COR-L47 (cell line): ENCODE measurements at places on chromosomes 5 and 9.

GRCh38 chr5:133428072-133428660 is 184.2 kb downstream of the FSTL4 start:
- no peak for DNase-seq

GRCh38 chr5:160493806-160494338 is 72.2 kb downstream of the PTTG1 start:
- no peak for DNase-seq

- DNase-seq, result no peak
Observed at GRCh38 chr5:55633574-55634208, 78.4 kb downstream of the SLC38A9 start.

- no peak for DNase-seq
Observed at GRCh38 chr9:36566813-36567221, 5.9 kb upstream of the MELK start.

DNA sequence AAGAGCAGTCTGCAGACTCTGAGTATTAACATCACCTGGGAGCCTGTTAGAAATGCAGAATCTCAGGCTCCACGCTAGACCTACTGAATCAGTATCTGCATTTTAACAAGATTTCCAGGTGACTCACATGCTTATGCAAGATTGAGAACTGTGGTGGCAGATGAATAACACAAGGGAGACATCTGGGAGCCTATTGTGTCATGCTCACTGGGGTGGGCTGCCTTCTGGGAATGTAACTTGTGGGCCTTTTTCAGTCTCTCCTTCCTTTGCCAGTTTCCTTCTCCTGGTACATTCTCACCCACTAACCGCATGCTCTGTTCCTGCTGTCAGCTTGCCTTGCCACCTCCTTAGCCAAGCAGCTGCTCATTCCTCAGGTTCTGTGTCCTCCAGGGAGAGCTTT is 176.6 kb upstream of the C9orf72 start:
- DNase-seq, result no peak
